Suppressor macrophage treated with lipopolysaccharide for 4 hours (primary cell): ENCODE measurements at places on chromosomes 3 and 15.

- no peak for DNase-seq
Observed at GRCh38 chr3:15800780-15801179, 3.0 kb upstream of the ANKRD28 start.

DNA sequence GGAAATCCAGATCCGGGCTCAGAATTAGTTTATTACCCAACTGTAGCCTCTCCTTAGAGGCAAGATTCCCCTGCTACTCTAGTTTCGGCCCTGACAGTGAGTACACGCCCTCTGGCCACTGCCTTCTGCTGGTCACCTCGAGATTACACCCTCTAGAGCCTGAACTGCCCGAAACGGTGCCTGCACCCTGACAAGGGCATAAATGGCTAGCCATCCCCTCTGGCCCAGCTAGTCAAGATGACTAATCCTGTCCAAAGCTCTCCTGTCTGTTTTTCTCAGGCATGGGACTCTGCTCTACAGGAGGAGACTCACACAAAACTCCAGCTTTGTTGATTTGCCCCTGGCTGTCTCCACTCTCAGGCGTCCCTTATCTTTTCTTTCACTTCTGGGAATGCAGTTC, 150.5 kb upstream of the UBE2E2 start:
- DNase-seq = no peak

DNA sequence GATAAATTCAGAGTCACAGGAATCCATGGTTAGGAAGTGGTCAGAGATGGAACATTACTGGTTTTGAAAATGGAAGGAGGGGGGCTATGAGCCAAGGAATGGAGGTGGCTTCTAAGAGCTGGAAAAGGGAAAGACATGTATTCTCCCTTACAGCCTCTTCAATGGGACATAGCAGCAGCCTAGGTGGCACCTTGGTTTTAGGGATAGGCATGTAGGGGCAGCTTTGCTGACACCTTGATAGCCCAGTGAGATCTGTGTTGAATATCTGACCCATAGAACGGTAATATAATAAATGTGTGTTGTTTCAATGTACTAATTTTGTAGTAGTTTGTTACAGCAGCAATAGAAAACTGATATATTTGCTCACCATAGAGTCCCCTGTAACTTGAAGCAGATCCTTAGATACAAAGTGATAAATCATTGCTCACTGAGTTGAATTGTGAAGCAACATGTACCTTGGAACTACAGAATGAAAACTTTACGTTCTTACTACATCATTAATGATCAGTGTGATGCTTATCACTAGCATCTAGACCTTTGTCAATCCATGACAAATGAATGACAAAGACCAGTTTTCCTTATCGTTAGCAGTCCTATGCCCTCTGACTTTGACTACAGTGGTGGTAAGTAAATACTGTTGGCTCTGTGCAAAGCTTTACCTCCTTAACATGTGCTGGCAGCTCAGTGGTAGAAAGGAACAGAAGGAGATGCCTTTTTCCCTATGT, 53.8 kb downstream of the TMEM45A start:
- no peak for DNase-seq

- DNase-seq = peak; percentile 81
Observed at GRCh38 chr3:117553461-117553860, 843.9 kb downstream of the TUSC7 start.

DNA sequence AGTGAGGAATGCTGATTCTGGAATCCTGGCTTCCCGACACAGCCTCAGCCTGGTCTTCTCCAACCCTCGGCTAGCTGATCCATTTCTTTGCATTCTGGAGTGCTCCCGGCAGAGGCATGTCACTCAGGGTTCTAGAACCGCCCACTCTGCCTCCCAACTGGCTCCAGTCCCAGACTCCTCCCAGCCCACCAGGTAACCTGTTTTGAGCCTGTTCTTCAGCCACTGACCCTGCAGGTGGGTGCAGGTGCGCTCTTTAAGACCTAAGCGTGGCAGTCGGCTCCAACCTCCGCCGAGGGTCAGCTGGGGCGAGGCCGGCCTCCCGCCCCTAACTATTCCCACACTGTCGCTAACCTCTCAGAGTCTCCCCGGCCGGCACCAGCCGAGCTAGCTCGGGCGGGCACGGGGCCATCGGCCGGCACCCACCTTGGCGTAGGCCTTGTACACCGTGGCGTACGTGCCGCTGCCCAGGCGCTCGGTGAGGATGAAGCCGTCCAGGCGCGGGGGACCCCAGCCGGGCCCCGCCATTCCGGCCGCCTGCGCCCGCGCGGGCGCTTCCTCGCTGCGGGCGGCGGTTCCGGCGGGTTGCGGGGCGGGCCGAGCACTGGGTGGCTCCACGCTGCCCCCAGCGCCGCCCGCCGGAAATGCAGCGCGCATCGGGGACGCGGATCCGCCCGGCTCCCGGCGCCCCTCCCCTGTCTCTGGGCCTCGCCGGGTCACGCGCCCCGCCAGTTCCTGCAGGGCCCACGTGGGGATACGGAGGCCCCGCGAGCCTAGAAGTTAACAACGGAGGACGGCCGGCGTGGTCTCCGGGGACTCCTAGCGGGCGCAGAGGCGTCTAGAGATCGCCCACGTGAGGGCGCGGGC, at the start of gene ULK3:
TSS of gene ULK3 (minus strand) at position 576 of the 864 bp plus-strand sequence. CDS start at position 525, 51 bp downstream.
- peak; percentile 96 for DNase-seq

DNA sequence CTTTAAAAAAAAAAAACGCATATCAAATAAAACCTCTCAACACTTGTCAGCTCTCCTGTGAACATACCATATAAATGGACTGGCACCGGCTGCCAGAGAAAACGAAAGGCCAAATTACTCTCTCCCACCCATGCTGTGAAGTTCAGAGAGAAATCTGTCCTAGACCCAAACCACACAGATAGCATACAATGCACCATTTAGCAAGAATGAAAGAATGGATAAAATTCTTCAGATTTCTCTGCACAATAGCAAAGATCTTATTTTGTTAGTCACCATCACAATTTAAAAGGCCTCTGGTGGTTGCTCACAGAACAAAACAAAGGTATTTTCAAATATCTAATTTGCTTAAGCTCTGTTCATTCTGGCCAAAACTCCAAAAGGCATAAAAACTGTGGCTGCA, 93.9 kb upstream of the BHLHE40 start:
- DNase-seq = no peak

GRCh38 chr15:77012868-77013267, 17.9 kb downstream of the PSTPIP1 start:
- no peak for DNase-seq

- no peak for DNase-seq
Observed at GRCh38 chr15:81882504-81882903, 163.3 kb downstream of the MEX3B start.
